Effector CD4-positive, alpha-beta T cell (primary cell): ENCODE measurements at places on chromosomes 6 and 20.

GRCh38 chr6:14910692-14911547 lies 334.9 kb upstream of the JARID2 start:
- DNase-seq, result no peak

DNA sequence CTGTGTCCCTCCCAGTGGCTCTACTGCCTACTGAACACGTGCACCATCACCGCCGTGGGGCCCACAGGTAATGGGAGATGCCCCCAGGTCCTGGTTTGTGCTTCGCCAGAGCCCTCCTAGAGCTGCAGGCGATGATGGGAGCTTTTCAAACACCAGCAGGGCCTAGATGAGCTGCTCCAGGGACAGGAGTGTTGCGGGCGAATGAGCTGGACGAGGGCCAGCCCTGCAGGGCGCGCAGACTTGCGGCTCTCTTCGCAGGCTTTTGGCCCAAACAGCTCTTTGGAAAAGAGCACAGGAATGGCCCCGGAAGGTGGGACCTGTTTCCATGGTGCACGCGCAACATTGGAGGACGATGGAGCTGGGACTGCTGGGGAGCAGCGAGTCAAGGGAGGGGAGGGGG lies 409.3 kb upstream of the SULF2 start:
- DNase-seq, result no peak

GRCh38 chr6:40912158-40912946 lies 126.7 kb downstream of the UNC5CL start:
- no peak for DNase-seq

GRCh38 chr20:5656126-5656525 lies 94.1 kb upstream of the SHLD1 start:
- no peak for DNase-seq

GRCh38 chr6:1893470-1894130 lies 283.9 kb downstream of the FOXC1 start:
- no peak for DNase-seq

GRCh38 chr6:157962601-157963302 lies 18.9 kb upstream of the SYNJ2 start:
- no peak for DNase-seq
